NCI-H2081 treated with DMSO at 0.1 percent for 48 hours (cell line): ENCODE measurements at places on chromosomes 12 and 14.
A peak's percentile ranks its signal among the peaks of the same experiment; 100 is the strongest.

- DNase-seq: no peak
Observed at GRCh38 chr12:62693376-62694050, 226.9 kb downstream of the MON2 start.

- DNase-seq: peak; percentile 75
Observed at GRCh38 chr12:32679091-32679919, at the start of gene DNM1L. TSS of gene DNM1L (plus strand) at chr12:32679301. CDS start at chr12:32679364, 63 bp downstream.

DNA sequence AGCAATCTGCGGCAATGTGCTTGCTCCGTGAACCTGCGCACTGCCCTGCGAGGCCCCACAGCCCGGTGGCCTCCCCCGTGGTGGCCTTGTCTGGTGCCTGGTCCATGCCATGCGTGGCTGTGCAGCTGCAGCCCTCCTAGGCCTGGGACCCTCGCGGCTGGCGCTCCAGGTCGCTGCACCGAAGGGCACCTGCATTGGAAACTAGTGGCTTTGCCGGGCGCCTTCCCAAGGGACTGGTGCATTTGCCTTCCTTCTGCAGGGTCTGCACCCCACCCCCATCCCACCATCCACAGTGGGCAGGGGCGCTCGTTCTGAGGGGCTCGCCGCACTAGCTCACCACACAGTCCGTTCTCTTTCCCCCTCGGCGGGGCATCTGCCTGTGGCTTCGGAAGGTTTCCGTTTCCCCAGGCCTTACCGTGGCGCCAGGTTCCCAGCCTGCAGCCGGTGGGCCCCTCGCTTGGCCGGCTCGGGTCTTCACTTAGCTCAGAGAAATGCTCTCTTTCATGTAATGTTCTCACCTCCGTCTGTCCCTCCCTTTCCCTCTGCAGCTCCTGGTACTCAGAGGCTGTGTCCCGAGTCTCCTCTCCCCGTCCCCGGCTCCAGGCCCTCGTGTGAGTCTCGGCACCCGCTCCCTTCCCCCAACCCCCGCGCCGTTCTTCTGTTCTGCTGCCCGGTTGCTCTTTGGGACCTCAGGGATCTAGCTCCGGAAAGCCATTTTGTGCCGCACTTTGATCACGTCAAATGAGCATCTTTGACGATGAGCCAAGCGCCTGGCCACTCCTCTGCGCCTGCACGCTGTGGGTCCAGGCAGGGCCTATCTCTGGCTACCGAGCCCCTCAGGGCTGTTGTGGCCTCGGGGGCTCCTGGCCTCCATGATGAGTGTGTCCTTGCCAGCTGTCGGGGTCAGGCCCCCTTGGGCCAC, 31.9 kb downstream of the JAG2 start:
- DNase-seq: no peak

GRCh38 chr12:115798309-115798917, 479.1 kb downstream of the MED13L start:
- DNase-seq: no peak

GRCh38 chr12:116919247-116919661, 8.5 kb downstream of the FBXW8 start:
- no peak for DNase-seq

GRCh38 chr14:36625014-36625413, 36.6 kb upstream of the PAX9 start:
- DNase-seq: no peak
